T-cell (primary cell): ENCODE measurements at places on chromosomes 7 and 10.

DNA sequence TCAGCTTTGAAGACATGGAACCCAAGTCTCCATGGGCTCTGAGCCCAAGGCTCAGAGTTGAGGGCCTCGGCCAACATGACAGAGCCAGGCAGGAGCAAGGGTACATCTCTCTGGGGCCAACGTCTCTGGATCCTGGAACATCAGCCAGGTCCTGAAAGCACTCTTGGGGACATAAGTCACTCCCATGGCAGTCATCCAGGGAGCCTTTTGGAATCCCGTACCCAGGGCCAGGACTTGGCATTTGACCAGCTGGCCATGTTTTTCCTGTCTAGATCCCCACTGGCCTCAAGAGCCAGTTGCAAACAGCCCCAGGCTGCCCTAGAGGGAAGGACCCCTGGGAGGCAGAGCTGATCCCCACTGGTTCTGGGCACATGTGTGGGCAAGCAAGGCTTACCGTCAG, 4.3 kb upstream of the CXCL12 start:
- no peak overlapping the region for H3K27ac ChIP-seq
- H3K4me1 ChIP-seq = no peaks in the 10 kb centered on the region
- peaks cover 5% of the 10 kb centered on the region for H3K27me3 ChIP-seq
- no peak overlapping the region for H3K4me3 ChIP-seq

GRCh38 chr10:63692220-63692896, 171.2 kb downstream of the REEP3 start:
- no peaks in the 10 kb centered on the region for H3K4me1 ChIP-seq
- no peak for DNase-seq
- H3K27ac ChIP-seq = no peak overlapping the region
- no peaks in the 10 kb centered on the region for H3K36me3 ChIP-seq
- no peaks in the 10 kb centered on the region for H3K27me3 ChIP-seq

DNA sequence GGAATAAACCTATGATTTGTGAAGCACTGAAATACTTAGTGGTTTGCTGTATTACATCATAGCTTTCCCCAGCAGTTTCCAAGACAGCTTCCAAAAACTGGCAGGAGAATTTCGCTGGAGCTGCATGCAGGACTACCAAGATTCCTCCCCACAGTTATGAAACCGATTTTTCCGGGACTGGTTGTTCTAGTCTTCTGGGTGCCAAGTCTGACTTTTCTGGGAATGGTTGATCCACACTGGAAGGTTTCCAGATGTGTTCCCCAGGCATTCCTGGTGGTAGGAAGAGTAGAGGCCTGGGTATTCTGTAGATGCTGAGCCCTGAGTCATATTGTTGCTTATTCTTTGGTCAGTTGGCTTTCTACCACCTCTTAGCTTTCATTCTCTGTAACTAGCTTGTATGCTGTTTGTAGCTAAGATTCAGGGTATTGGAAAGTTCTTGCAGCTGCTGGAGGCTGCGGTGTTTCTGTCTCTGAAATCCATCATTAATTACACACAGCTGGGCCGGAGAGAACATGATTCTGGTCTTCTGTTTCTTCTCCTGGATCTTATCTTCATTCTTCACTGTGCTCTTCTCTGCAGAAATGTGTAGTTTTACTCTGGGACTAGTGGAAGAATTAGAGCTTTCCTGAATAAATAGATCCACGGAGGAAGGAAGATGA, 6.3 kb downstream of the ABCC2 start:
- H3K36me3 ChIP-seq = peaks cover 6% of the 10 kb centered on the region
- no peak overlapping the region for H3K27ac ChIP-seq
- H3K4me1 ChIP-seq = no peaks in the 10 kb centered on the region
- H3K27me3 ChIP-seq = no peaks in the 10 kb centered on the region
- H3K4me3 ChIP-seq = no peak overlapping the region
- DNase-seq = no peak

DNA sequence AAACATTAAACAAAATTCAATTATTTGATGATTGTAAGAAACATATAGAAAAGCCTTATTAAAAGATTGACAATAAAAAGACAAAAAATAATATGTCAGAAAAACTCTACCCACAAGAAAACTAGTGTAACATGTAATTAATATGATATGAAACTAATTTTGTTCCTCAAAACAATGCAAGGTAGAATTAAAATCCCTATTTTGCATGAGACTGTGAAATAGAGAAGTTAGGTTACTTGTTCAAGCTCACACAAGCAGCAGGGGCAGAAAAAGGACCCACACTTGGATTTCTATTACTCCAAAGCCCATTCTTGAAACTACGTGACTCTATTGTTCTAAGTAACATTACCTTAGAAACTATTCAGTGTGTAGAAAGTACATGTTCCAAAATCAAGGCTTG, 96.4 kb downstream of the KCNMA1 start:
- no peak overlapping the region for H3K4me3 ChIP-seq
- H3K27ac ChIP-seq = no peak overlapping the region
- H3K4me1 ChIP-seq = no peaks in the 10 kb centered on the region
- no peaks in the 10 kb centered on the region for H3K36me3 ChIP-seq
- H3K27me3 ChIP-seq = no peaks in the 10 kb centered on the region

GRCh38 chr7:150335774-150336112, 5.7 kb downstream of the RARRES2 start:
- H3K4me1 ChIP-seq = peaks cover 10% of the 10 kb centered on the region
- no peak overlapping the region for H3K27ac ChIP-seq
- peaks cover 7% of the 10 kb centered on the region for H3K36me3 ChIP-seq
- no peak overlapping the region for H3K4me3 ChIP-seq

DNA sequence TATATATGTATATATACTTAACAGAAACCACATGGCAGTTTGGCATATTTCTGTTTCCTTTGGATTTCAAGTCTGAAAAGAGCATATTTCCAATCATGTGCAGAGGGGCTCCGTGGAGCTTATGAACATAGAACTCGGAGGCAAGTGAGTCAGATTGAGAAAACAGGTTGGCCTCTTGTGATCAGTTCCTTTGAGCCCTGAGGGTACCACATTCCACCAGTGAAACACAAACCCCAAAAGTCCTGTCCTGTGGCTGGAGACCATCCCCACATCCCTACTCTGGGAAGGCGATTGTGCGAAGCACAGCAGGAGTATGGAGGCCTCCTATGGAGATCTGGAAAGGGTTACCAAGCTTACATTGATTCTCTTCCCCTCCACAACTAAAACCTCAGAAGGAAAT, 196.7 kb upstream of the TMEM72 start:
- H3K4me3 ChIP-seq = no peak overlapping the region
- no peak for DNase-seq
- H3K36me3 ChIP-seq = no peaks in the 10 kb centered on the region
- no peaks in the 10 kb centered on the region for H3K4me1 ChIP-seq

DNA sequence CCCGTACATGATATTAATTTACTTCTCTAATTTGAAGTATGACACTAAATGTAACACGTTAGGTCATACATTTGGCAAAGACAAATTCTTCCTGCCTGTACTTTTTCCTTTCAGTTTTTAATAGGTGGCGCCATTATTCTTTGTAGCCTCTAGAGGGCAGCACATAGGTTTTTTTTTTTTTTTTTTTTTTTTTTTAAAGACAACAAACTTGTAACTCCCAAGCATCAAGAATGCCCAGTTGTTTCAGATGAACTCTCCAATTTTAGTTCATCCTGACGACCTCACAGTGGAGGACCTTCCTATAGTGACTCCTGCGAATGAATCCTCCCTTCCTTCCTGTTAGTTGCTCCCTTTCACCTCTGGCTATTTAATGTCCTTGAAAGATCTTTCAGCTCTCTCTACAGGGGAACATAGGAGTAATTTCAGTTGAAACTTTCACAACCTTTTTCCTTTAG, 139.3 kb upstream of the HDAC9 start:
- no peaks in the 10 kb centered on the region for H3K4me1 ChIP-seq
- H3K27ac ChIP-seq = no peak overlapping the region
- no peak overlapping the region for H3K4me3 ChIP-seq

DNA sequence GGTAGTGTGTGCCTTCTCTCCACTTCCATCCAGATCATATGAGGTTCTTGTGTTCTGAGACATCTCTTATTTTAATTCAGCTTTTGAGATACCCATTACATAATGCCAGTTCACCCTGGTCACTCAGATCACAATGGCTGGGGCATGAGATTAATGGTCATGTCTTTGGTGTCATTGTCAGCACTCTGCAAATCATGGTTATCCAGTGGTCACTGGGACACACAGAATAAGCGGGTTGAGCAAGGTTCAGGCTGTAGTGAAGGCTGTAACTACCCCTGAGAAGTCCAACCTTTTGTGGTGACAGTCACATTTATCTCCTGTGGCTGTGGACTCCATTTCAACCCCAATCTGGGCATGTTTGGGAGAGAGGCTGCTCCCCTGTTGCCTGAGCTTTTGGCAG, 35.8 kb downstream of the SORCS3 start:
- no peak overlapping the region for H3K27ac ChIP-seq
- DNase-seq = no peak
- H3K27me3 ChIP-seq = no peaks in the 10 kb centered on the region
- H3K36me3 ChIP-seq = no peaks in the 10 kb centered on the region
- no peak overlapping the region for H3K4me3 ChIP-seq

- H3K36me3 ChIP-seq = no peaks in the 10 kb centered on the region
- DNase-seq = no peak
- no peaks in the 10 kb centered on the region for H3K4me1 ChIP-seq
These were observed 169.2 kb upstream of the AHR start for GRCh38 chr7:17129218-17129617.
